CD8-positive, alpha-beta memory T cell (primary cell): ENCODE measurements at places on chromosomes 12 and 14.
A peak's percentile ranks its signal among the peaks of the same experiment; 100 is the strongest.

DNA sequence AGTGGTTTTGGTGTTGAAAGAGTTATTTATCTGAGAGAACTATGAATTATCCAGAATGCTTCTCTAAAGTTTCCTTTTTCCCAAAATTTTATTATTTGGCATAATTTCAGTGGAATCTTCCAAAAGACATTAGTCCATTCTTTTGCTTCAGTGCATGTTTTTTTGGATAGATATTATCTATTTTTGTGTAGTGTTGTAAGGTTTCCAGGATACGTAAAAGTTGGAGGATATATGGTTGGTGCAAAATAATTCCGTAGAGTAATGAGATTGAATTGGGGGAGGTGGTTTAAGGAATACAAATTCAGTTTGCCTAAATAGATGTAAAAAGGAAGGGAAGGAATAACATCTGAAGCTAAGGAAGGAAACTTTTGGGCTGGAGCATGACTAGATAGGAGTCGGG, 186.6 kb downstream of the RGS6 start:
- DNase-seq: no peak

DNA sequence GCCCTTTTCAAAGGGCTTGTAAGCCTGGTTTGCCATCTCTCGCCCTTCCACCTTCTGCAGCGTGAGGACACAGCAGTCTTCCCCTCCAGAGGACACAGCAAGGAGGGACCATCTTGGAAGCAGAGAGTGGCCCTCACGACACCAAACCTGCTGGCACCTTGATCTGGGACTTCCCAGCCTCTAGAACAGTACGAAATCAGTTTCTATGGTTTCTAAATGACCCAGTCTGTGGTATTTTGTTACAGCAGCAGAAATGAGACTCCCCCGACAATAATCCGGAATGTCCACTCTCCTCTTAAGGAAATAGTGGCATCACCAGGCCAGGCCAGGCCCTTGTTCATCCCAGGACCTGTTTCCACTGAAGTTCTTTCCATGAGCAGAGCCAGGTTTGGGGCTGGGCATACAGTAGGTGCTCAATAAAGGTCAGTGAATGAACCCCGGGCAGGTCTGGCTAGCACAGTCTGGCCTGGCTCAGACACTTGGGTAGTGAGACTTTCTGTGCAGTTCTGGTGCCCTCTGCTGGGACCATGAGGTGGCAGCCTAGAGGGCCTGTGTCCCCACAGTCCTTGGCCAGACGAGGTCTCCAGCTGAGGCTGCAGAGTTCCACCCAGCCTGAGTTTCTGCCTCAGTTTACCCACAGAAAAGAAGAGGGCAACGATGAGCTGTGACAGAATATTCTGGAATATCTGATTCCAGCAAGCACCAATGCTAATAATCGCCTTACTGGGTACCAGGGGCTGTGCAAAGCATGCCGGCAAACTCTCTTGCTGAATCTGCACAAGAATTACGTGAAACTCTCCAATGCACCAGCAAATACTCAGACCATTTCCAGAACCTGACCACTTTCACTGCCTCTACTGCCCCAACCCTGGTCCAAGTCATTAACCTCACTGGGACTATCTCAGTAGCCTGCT, 14.0 kb downstream of the ABCB9 start:
- peak; percentile 59 for DNase-seq

DNA sequence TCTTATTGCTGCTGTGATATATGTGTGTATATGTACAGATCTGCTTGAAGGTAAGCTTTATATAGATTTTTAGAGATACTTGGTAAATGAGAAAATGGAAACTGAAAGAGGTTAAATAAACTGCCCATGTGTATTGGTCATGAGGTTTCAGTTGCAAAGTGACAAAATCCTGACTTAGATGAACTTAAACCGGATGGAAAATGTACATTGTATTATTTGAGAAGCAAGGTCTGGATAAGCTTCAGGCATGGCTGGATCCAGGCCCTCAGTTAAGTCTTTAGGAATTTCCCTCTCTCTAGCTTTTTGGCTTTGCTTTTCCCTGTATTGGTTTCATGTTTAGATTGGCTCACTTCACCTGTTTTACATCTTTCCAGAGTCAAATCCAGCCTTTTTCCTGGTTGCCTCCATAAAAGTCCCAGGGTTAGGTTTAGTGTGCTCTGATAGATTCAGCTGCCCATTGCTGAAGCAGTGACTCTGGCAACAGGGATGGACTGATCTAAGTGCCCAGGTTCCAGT, 21.0 kb upstream of the MAP1LC3B2 start:
- DNase-seq: no peak

GRCh38 chr14:55430024-55430690, 10.3 kb downstream of the TBPL2 start:
- DNase-seq: peak; percentile 60

DNA sequence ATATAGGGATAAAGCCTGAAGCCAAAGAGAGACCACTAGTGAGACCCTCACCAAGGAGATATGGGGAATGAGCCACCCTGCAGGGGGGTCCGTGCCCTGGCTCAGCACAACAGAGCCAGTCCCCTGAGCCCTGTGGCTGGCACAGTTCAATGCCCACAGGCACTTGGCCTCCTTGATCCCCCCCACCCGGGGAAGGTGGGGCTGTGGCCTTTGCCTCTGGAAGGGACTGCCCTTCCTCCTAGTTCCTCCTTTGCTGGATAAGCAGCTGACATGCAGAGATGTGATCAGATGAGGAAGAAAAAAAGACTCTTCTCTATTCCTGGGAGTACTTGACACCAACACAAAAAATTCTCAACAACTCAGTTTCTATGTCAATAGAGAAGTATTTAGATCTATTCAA, 19.9 kb downstream of the TTC7B start:
- no peak for DNase-seq

DNA sequence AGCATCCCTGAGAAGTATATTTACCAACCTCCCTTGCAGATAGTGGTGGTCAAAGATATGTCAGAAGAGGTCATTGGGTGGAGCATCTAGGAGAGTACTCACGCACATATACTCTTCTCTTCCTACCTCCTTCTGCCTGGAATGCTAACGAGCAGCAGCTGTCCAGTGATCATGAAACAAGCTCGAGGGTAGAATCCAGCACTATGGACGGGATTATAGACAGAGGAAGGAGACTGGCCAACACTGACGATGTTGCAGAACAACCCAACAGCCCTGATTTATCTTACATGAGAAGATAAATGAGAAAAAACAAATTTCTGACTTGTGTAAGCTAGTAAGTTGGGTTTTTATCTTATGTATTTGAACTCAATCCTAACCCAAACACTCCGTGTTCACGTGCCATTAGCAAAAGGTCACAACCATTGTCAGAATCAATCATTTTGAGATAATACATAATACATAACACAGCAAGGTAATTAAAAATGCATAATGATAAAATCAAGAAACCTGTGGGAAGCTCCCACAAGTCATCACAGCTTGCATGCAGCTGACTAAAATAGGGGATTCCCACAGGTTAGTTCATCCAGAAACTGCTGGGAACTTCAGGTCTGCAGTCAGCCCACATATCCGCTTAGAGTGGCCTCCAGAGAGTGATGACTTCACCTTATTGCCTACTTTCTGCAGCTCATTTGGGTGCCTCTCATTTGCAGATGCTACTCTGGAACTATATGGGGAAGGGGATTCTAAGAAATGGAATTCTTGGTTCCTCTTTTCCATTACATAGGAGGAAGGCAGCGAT, 36.3 kb upstream of the STK38L start:
- DNase-seq: no peak

GRCh38 chr12:110079477-110080400, 31.4 kb upstream of the C12orf76 start:
- DNase-seq: peak; percentile 75

DNA sequence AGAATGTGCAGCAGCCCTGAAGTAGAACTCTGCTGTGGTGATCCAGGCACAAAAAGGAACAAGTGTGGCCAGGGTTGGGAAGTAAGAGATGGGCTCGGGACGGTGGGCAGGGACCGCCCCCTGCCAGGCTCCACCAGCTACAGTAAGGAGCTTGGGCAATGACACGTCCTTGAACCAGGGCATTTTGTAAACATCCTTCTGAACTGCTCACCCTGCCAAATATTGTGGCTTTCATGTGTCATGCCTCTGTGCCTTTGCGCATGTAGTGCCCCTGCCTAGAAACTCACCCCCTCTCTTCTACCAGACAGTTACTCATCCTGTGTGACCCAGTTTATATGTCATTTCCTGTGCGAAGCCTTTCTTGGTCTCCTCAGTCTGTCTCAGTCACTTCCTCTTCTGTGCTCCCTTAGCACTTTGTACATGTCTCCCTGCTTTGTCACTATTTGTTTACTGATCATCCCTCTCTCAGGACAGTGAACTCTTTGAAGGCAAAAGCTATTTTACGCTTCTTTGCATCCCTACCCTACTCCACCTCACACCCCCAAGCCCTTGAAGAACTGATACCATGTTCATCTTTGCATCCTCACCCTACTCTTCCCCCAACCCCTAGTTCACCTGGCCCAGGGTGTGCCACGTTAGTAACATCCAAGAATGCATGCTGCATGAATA, 108.9 kb upstream of the PLEKHG7 start:
- peak; percentile 79 for DNase-seq

DNA sequence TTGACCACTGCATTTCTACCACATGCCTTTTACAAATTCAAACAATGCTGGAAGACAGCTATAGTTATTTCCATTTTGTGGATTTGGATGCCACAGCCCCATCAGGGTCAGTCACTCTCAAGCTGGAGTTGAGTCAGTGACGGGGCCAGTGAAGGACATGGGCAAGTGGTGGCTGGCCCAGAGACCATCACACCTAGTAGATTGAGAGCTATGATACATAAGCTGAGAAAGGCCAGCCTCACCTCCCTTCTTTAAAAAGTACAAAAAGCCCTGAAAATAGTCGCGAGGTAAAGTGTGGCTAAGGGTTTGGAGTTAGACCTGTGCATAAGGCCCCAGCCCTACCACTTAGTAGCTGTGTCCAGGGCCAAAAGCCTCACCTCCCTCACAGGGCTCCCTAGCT, 4.1 kb downstream of the KCTD10 start:
- DNase-seq: no peak
